ENCODE measurements at places on chromosomes 6 and 20. TPM values are rescaled to one million over a fixed set of nuclear protein-coding genes. Genes with fewer than 3 reads are reported as not detected.

The CCN5 gene
- total RNA-seq = 15.2 TPM

GRCh38 chr20:49415668-49416044 is 66.8 kb downstream of the KCNB1 start:
- no peak for DNase-seq

GRCh38 chr6:8530785-8531435 is 95.6 kb upstream of the SLC35B3 start:
- no peak for DNase-seq

- DNase-seq = no peak
Observed at GRCh38 chr6:67009818-67010217, 1302.8 kb upstream of the EYS start.

- no peak for DNase-seq
Observed at GRCh38 chr6:118377711-118378414, 170.2 kb upstream of the PLN start.

- DNase-seq = no peak
Observed at GRCh38 chr6:1496836-1497760, 107.7 kb downstream of the FOXF2 start.

DNA sequence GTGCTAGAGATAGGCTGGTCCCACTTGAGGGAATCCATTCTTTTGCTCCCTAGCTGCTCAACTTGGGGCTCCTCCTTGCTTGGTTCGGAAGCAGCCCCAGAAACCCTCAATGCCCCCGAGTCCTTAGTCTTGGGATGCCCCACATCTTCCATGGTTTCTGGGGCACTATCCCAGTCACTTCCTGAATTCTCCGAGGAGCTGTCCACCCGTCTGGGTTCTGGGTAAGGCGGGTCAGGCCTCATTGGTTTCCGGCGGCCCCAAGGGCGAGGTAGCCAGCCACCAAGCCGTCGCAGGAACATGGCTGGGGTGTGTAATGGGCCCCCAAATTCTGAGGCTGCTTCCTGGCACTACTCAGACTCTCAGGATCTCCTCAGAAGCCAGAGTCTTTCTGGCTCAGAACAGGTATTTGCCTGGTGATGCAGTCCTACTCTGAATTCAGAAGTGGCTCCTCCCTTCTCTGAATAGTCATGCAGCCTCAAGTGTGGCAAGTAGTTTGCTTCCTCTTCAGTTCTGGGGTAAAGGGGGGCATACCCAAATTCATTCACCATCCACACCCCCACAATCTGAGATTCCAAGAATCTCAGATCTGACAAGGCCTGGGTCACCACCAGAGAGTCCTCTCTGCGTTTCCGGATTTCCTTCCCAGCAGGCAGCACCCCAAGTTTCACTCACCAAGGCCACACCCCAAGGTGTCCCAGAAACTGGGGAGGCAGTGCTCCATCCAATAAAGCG is 763 bp downstream of the C6orf47 start:
- no peak for DNase-seq

DNA sequence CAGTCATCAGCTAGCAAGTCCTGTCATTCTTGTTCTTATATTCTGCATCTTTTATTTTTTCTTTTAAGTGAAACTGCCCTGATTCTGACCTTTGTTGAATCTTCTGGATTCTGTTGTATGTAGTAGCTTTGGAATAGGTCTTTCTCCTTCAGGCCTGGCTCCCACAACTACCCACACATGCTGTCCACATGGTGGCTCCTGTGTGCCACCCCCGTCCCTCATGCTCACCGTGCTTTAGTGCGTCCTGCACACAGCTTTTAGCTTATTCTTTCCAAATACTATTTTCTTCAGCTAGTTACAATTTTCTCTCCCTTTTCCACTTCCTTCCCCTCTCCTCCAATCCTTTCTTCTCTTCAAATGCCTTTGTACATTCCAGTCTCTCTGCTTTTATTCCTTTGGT is 61.8 kb downstream of the CTNNBL1 start:
- no peak for DNase-seq
